ENCODE measurements at places on chromosomes 2 and 18. TPM values are rescaled to one million over a fixed set of nuclear protein-coding genes. Genes with fewer than 3 reads are reported as not detected.
A peak's percentile ranks its signal among the peaks of the same experiment; 100 is the strongest.

IL36B gene
- total RNA-seq: not detected

DNA sequence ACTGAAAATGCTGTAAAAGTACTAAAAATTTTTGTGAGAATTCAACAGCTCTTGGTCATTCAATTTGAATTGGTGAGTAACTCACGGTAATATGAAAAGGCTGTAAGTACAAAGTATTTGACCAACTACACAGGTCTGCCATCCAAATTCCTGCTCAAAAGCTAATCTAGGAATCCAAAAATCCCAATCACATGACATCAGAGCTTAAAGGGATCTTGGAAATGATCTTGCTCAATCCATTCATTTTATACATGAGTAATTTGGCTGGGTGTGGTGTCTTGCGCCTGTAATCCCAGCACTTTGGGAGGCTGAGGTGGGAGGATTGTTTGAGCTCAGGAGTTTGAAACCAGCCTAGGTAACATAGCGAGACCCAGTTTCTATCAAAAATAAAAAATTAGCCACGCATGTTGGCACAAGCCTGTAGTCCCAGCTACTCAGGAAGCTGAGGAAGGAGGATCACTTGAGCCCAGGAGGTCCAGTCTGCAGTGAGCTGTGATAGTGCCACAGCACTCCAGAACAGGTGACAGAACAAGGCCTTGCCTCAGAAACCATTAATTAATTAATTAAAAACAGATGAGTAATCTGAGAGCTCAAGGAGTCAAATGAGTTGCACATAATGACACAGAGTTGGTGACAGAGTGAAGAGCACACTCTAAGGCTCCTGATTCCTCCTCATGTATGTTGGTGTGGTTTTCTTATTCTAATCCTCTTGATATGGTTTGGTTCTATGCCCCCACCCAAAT is 19.8 kb downstream of the SPIRE1 start:
- H3K4me3 ChIP-seq: no peak overlapping the region
- H3K27ac ChIP-seq: no peak overlapping the region
- H3K27me3 ChIP-seq: no peaks in the 10 kb centered on the region
- no peak for DNase-seq

SEC11C gene
- total RNA-seq: 20.5 TPM

DNA sequence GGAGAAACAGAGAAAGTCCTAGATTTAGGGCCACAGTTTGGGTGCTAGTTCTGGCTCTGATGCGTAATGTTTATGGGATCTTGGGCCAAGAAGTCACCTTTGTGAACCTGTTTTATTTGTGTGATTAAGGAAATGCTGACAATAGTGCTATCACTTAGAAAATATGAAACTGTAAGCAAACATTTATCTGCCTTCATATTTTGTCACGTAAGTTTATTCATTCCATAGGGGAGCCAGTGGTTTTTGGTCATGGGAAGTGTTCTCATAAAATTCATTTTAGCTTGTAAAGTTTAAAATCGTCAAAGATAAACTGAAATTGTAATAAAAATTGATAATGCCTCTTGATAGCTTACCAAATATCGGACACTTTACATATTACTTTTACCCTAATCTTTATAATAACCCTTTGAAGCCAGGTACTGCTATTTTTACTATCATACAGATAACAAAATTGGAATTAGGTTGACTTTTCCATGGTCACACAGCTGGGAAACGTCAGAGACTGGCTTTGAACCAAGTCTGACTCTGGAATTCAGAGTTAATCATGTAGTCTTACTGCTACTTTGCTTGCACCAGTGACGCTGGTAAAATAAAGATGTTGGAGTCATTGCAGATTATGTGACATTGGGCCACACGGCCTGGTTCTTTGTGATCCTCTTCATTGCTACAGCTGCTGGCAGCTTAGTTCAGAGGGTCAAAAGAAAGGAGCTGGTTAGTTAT is 99.7 kb downstream of the ICA1L start:
- no peak for DNase-seq
- no peak overlapping the region for H3K27ac ChIP-seq
- H3K36me3 ChIP-seq: peaks cover 3% of the 10 kb centered on the region
- no peaks in the 10 kb centered on the region for H3K4me1 ChIP-seq
- no peak overlapping the region for H3K4me3 ChIP-seq
- no peaks in the 10 kb centered on the region for H3K27me3 ChIP-seq

GRCh38 chr2:102224824-102225739 is 38.3 kb downstream of the IL1RL2 start:
- H3K27me3 ChIP-seq: no peaks in the 10 kb centered on the region
- peaks cover 33% of the 10 kb centered on the region for H3K4me1 ChIP-seq
- H3K27ac ChIP-seq: no peak overlapping the region
- DNase-seq: peak; percentile 80
- H3K36me3 ChIP-seq: no peaks in the 10 kb centered on the region

- no peak for DNase-seq
- H3K4me1 ChIP-seq: no peaks in the 10 kb centered on the region
- H3K36me3 ChIP-seq: no peaks in the 10 kb centered on the region
- H3K27ac ChIP-seq: no peak overlapping the region
- H3K27me3 ChIP-seq: no peaks in the 10 kb centered on the region
These were observed 135.8 kb upstream of the DSEL start for GRCh38 chr18:67652288-67652687.

UGT1A6 gene
- total RNA-seq: not detected

DNA sequence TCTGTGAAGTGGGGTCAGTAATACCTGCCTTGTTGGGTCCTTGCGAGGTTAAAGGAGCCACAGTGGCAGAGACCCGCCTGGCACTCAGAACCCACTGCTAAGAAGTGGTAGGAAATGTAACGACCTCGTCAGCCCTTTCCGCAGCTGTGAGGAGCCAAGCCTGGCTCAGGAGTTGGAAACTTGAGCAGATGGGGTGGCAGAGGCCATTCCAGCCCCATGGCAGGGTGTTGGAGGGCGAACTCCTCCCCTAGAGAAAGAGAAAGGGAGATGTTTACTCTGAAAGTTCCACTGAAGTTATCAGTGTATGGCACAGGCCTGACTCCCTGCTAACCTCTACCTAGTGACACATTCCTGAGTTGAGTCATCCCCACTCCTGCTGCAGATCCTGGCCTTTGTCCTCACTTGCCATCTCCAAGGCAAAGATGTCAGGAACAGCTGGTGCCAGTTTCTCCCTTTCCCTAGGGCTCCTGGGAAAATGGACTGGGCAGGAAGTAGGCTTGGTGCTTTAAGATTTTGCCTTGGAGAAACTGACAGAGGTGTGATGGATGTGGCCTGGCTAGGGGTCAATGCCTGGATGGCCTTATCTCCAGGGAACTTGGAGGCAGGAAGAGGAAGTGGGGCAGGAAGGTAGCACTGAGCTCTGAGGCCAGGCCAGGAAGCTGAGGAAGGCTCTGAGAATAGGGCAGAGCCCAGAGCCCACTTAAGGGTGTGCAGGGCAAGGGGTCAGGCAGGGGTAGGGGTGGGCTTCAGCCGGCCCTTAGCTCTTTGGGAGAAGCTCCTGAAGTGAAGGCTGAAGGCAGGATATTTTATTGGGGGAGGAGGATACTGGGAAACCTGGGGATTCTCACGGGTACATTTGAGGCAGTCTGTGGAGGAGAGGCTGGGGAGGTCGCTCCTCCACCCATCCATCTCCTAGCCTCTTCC is 888 bp downstream of the VAMP5 start:
- H3K27ac ChIP-seq: peak overlapping the region; percentile 82
- DNase-seq: no peak
- H3K27me3 ChIP-seq: no peaks in the 10 kb centered on the region
- H3K4me3 ChIP-seq: peak overlapping the region; percentile 75
- H3K4me1 ChIP-seq: peaks cover 71% of the 10 kb centered on the region

- no peaks in the 10 kb centered on the region for H3K27me3 ChIP-seq
- DNase-seq: no peak
- H3K27ac ChIP-seq: no peak overlapping the region
- H3K36me3 ChIP-seq: no peaks in the 10 kb centered on the region
- peaks cover 38% of the 10 kb centered on the region for H3K4me1 ChIP-seq
These were observed 47.7 kb downstream of the GLI2 start for GRCh38 chr2:120783371-120783791.

DNA sequence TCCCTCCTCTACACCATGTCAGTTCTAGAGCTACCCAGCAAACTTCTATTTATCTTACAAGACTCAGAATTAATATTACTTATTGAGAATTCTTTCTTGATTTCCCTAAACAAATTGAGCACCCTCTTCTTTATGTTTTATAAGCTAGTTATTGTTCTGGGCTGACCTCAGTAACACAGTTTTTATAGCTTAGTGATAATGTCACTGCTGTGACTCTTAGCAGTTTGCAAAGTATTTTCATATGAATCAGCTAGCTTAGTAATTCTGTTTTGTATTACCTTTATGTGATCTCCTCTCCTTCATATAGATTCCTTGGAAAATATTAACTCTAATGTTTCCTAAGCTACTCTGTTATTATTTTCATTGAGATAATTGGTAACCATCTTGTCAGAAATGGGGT is 114.9 kb downstream of the PMS1 start:
- no peak overlapping the region for H3K27ac ChIP-seq
- H3K4me1 ChIP-seq: no peaks in the 10 kb centered on the region
- H3K27me3 ChIP-seq: no peaks in the 10 kb centered on the region
- no peaks in the 10 kb centered on the region for H3K36me3 ChIP-seq
- DNase-seq: no peak
- no peak overlapping the region for H3K4me3 ChIP-seq

- no peak overlapping the region for H3K27ac ChIP-seq
- H3K36me3 ChIP-seq: no peaks in the 10 kb centered on the region
- DNase-seq: no peak
These were observed 138.0 kb upstream of the DNMT3A start for GRCh38 chr2:25479761-25480160.

- no peaks in the 10 kb centered on the region for H3K27me3 ChIP-seq
- H3K36me3 ChIP-seq: peaks cover 67% of the 10 kb centered on the region
- H3K4me3 ChIP-seq: no peak overlapping the region
- H3K27ac ChIP-seq: no peak overlapping the region
- H3K4me1 ChIP-seq: no peaks in the 10 kb centered on the region
These were observed 15.9 kb downstream of the POLI start for GRCh38 chr18:54284981-54285785.

- no peak for DNase-seq
- no peak overlapping the region for H3K27ac ChIP-seq
- H3K36me3 ChIP-seq: no peaks in the 10 kb centered on the region
- H3K4me3 ChIP-seq: no peak overlapping the region
- H3K4me1 ChIP-seq: no peaks in the 10 kb centered on the region
These were observed 78.4 kb downstream of the INHBB start for GRCh38 chr2:120424274-120424796.

CD226 gene
- 0.26 TPM for total RNA-seq

CCDC102B gene
- total RNA-seq: 4.6 TPM

DNA sequence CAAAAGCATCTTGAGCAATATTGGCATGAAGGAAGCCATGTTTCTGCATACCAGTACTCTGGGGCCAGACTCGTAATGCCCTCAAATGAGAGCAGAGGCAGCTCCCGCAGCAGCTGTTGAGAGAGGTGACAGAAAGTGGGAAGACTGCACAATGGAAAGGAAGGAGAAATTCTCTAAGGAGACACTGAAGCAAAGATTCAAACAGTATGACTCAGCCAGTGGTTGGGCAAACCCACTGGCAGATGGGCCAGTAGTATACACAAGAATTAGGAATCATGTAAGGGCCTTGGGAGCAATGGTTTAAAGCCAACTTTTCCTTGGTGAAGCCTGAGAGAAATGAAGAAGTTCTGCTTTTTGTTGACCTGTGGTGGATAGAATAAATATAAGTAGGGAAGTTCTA is 2092.7 kb upstream of the PIK3C3 start:
- no peaks in the 10 kb centered on the region for H3K27me3 ChIP-seq
- no peak overlapping the region for H3K27ac ChIP-seq
- H3K4me1 ChIP-seq: no peaks in the 10 kb centered on the region
- no peak overlapping the region for H3K4me3 ChIP-seq

DNA sequence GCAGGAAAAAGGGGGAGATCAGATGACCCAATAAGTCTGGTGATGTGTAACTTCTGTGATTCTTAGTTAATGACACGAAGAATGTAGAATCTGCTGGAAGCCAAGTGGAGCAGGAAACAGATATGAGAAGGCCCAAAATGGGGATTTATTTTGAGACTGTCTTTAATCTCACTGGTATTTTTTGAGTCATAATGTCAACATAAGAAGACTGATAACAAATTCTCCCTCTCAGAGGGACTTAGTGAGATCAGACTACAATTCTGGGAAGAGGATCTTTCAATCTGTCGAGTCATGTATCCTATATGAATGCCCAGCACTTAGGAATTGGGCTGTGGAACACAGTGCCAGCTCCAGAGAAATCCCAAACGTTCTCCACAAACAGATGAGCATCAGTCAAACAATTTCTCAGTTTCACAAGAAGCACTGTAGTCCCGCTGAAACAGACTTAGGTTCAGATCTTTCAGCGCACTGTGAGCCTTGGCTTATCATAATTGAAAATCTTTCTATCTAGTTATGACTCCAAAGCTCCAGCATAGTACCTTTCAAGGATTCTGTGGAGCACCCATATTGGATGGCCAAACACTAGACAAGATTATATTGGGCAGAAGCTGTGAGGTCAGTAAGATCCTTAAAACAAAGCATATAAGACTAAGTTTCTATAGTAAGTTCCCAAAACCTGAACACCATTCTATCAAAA is 738.2 kb downstream of the LRP1B start:
- H3K36me3 ChIP-seq: no peaks in the 10 kb centered on the region
- H3K4me1 ChIP-seq: no peaks in the 10 kb centered on the region
- no peak for DNase-seq
- no peak overlapping the region for H3K4me3 ChIP-seq
- no peak overlapping the region for H3K27ac ChIP-seq
- no peaks in the 10 kb centered on the region for H3K27me3 ChIP-seq

FAM124B gene
- 6.2 TPM for total RNA-seq

- H3K4me3 ChIP-seq: no peak overlapping the region
- peaks cover 29% of the 10 kb centered on the region for H3K4me1 ChIP-seq
- H3K36me3 ChIP-seq: peaks cover 58% of the 10 kb centered on the region
- H3K27ac ChIP-seq: no peak overlapping the region
These were observed 34.1 kb downstream of the ITGB1BP1 start for GRCh38 chr2:9388950-9389911.

EVX2 gene
- total RNA-seq: not detected

GREB1 gene
- total RNA-seq: 7.5 TPM

- no peaks in the 10 kb centered on the region for H3K4me1 ChIP-seq
These were observed 116.3 kb downstream of the POLE4 start for GRCh38 chr2:75074708-75075107.

PPP1R7 gene
- 71.4 TPM for total RNA-seq

GRCh38 chr2:231604101-231604684 is 11.5 kb downstream of the TEX44 start:
- H3K27ac ChIP-seq: peak overlapping the region; percentile 94
- H3K4me3 ChIP-seq: peak overlapping the region; percentile 55
- H3K4me1 ChIP-seq: peaks cover 69% of the 10 kb centered on the region
- DNase-seq: no peak

EVA1A gene
- 0.17 TPM for total RNA-seq

DNA sequence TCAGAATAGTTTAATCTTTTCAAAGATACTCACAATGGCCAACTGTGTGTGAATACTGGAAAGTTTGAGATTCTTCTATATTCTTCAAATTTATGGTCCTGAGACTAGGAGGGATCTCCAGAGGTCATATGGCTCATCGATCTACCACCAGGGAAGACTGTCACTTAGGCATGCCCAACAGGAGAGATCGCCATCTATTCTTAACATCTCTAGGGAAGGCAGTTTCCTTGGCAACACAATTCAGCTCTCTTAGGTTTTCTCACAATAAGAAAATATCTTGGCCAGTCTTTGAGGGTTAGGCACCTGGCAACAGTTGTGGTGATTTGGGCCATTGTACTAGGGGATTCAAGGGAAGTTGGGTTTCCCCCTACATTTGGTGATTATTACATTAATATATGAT is 107.2 kb downstream of the GALNT3 start:
- peaks cover 21% of the 10 kb centered on the region for H3K4me1 ChIP-seq
- H3K36me3 ChIP-seq: no peaks in the 10 kb centered on the region
- no peak for DNase-seq
- no peaks in the 10 kb centered on the region for H3K27me3 ChIP-seq
- no peak overlapping the region for H3K27ac ChIP-seq

- no peak overlapping the region for H3K4me3 ChIP-seq
- peaks cover 10% of the 10 kb centered on the region for H3K4me1 ChIP-seq
- peak; percentile 91 for DNase-seq
- no peaks in the 10 kb centered on the region for H3K27me3 ChIP-seq
These were observed 86.3 kb upstream of the NPAS2 start for GRCh38 chr2:100733391-100734187.

MAL gene
- 46.2 TPM for total RNA-seq
